Natural killer cell treated with Interleukin-12 subunit alpha and Interleukin-12 subunit beta and Interleukin-15 and Interleukin-18, amount 100 ng/mL, for 72 hours (primary cell): ENCODE measurements at places on chromosomes 7 and 10. TPM values are rescaled to one million over a fixed set of nuclear protein-coding genes. Genes with fewer than 3 reads are reported as not detected.

CYP26A1 gene
- not detected for total RNA-seq

ELAPOR2 gene
- total RNA-seq: 0.56 TPM

PKD2L1 gene
- not detected for total RNA-seq

GPR146 gene
- 8.1 TPM for total RNA-seq

ITGB8 gene
- 1.3 TPM for total RNA-seq

OR2A12 gene
- total RNA-seq: not detected

PON1 gene
- not detected for total RNA-seq

SEPTIN14 gene
- not detected for total RNA-seq

ELFN1 gene
- total RNA-seq: 0.11 TPM

CUEDC2 gene
- 39.8 TPM for total RNA-seq

TCAF2 gene
- total RNA-seq: 25.7 TPM

FOXI2 gene
- total RNA-seq: not detected

IL2RA gene
- total RNA-seq: 1,064 TPM
